Mesothelial cell of epicardium (in vitro differentiated cells): ENCODE measurements at places on chromosomes 13 and 19.

GRCh38 chr19:6271251-6271650 lies 8.5 kb downstream of the MLLT1 start:
- no peak for DNase-seq

DNA sequence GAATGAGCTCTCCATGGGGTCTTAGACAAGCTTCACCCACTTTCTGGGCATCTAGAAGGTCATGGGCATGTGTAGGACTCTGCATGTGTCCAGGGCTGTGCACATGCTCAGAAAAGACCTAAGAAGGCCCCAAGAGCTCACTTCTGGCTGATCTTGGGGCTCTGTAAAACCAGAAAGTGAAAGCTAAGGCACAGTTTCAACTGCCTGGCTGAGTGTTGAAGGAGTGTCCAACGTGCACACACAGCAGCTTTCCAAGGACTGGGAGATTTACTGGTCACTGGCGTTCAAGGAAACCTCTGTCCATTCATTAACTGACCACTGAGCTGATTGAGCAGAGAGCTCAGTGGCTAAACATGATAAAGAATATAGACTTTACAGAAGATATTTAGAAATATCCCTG lies 137.9 kb downstream of the KATNAL1 start:
- no peak for DNase-seq

DNA sequence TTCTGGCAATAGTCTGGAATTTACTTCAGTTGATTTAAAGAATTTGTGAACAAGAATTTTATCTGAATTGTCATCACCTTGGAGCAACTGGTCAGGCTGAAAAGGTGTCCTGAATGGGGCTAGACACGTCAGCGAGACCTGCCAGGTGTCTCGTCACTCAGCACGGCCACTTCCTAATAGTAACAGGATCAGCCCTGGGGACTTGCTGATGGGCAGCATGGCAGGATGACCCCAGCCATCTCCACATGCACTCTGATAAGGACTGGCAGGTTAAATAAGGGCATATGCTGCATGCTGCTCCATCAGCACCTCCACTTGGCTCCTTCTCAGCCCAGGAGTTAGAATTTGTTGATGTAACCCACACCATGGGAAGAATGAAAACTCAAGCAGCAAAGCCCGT lies 224.2 kb downstream of the FOXO1 start:
- no peak for DNase-seq

DNA sequence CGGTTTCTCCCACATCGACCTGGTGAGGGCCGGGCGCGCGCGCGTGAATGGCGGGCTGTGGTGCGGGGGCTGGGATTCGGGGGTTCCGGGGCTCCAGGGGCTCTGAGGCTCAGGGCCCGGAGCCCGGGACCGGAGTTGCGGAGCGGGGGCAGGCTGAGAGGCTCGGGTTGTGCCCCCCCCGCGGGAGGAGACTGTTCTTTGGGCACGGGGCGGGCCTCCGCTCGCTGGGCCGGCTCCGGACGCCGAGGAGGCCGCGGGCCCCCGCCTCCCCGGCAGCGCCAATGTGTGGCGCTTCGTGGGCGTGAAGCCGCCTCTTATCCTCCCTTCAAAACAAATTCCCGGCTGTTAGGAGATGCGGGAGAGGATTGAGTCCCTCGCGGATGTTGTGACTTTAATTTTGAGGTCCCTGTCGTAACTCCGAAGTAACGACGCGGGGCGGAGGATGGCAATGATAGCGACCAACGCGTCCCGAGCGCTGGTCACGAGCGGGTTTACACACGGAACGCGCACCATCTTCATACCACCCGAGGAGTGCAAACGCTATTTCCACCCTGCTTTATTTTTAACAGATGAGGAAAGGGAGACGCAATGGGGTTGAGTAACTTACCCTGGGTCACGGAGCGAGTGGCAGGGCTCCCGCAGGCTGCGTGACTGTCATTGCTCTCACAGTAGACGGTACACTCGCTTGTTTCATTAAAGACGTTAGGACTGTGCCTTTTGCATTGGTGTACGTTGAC lies 536 bp downstream of the UBA2 start:
- DNase-seq: peak; percentile 23

- DNase-seq: no peak
Measured at GRCh38 chr13:110568612-110569011, 7.1 kb upstream of the RAB20 start.

- no peak for DNase-seq
Measured at GRCh38 chr13:25687471-25688225, 315.9 kb downstream of the ATP8A2 start.

DNA sequence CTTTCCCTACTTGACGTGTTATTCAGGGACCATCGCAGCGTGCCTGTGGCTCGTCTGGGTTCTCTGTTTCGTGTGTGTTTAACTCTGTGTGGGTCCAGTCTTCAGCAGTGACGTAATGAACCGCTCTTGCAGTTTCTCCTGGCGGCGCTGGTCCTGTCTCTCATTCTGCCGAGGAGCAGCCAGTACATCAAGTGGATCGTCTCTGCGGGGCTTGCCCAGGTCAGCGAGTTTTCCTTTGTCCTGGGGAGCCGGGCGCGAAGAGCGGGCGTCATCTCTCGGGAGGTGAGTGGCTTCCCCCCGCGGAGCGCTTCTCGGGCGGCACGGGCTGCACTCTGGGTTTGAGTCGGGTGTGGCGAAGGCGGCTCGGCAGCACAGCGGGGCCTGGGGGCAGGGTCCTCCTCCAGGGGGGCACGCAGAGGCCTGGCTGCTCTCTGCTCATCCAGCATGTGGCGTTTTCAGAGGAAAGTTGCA lies 36.3 kb upstream of the TFDP1 start:
- DNase-seq: peak; percentile 37

DNA sequence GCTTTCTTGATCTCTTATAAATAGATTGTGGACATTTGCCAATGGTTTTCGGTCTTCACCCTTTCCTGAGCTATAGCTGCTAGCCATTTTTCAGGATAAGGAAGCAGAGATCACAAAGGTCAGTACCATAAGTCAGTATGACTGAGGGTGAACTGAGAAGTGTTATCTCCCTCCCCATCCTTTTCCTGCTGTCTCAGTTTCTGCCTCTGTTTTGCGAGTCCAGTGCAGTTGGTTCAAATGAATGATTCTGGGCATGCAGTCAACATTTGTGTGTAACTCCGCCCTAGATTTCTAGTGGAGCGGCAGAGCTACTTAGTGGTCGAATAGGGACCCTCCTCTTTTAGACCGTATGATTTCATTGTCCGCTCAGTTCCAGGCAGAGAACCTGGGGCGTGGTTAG lies 460.8 kb upstream of the ARGLU1 start:
- DNase-seq: no peak

GRCh38 chr13:79190932-79191331 lies 215.1 kb downstream of the RBM26 start:
- no peak for DNase-seq

DNA sequence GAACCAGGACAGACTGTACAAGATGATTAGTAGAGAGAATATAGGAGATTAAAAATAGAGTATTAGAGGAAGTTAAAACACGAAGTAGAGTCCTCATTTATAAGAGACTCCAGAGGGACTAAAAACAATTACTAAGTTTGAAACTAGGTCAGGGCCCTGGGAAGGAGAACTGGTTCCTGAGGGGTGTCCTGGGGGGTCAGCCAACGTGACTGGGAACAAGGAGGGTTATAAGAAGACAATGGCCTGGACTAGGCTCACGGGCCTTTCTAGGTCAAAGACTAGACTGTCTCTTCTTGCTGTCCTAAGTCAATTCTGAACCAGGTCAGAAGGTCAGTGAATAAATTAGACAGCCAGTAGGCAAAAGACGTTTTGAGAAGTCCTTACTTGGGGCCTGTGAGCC lies 165.3 kb downstream of the IER2 start:
- no peak for DNase-seq

- DNase-seq: no peak
Measured at GRCh38 chr13:30623392-30623791, 5.7 kb downstream of the USPL1 start.

- no peak for DNase-seq
Measured at GRCh38 chr13:99083981-99084380, 106.1 kb upstream of the DOCK9 start.

GRCh38 chr19:35318679-35319448 lies 10.1 kb upstream of the CD22 start:
- no peak for DNase-seq

GRCh38 chr19:13094771-13095392 lies 7.8 kb downstream of the LYL1 start:
- no peak for DNase-seq
